ENCODE measurements at places on chromosomes 7 and 10. TPM values are rescaled to one million over a fixed set of nuclear protein-coding genes. Genes with fewer than 3 reads are reported as not detected.

- H3K27me3 ChIP-seq = no peaks in the 10 kb centered on the region
- H3K4me1 ChIP-seq = no peaks in the 10 kb centered on the region
- H3K27ac ChIP-seq = no peak overlapping the region
- no peak for DNase-seq
- no peaks in the 10 kb centered on the region for H3K36me3 ChIP-seq
These were observed 129.3 kb downstream of the NRCAM start for GRCh38 chr7:108326938-108327337.

- H3K27ac ChIP-seq = no peak overlapping the region
- H3K4me3 ChIP-seq = no peak overlapping the region
- no peaks in the 10 kb centered on the region for H3K4me1 ChIP-seq
- no peaks in the 10 kb centered on the region for H3K36me3 ChIP-seq
These were observed 489.2 kb downstream of the MDFIC start for GRCh38 chr7:115410972-115411686.

NUTM2A gene
- 0.09 TPM for total RNA-seq

HOXA3 gene
- total RNA-seq = 0.33 TPM

SYT15B gene
- total RNA-seq = 0.52 TPM

GRCh38 chr10:5466451-5467206 lies 32.7 kb downstream of the CALML5 start:
- peaks cover 9% of the 10 kb centered on the region for H3K36me3 ChIP-seq
- peak overlapping the region; percentile 68 for H3K4me3 ChIP-seq
- peaks cover 57% of the 10 kb centered on the region for H3K4me1 ChIP-seq
- DNase-seq = peak; percentile 87
- peaks cover 5% of the 10 kb centered on the region for H3K27me3 ChIP-seq

- DNase-seq = no peak
- no peak overlapping the region for H3K27ac ChIP-seq
- no peaks in the 10 kb centered on the region for H3K27me3 ChIP-seq
These were observed 165.8 kb downstream of the CACNB2 start for GRCh38 chr10:18306031-18306430.

DNA sequence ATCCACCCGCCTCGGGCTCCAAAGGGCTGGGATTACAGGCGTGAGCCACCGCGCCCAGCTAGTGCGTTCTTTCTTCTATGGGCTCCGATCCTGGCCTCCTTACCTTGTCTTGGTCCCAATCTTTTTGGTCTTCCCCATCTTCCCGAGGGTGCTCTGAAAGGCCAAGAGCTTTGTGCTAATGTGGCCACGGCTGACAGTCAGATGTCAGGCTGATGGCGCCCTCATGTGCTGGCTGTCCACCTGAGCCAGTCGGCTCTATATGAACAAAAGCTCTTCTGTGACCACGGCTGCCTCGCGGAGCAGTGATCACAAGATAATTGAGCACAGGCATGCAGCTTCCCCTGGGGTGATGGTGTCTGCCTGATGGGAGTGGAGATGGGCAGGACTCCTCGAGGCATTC lies 11.0 kb upstream of the AHCYL2 start:
- no peaks in the 10 kb centered on the region for H3K36me3 ChIP-seq
- H3K27ac ChIP-seq = no peak overlapping the region
- H3K27me3 ChIP-seq = peaks cover 12% of the 10 kb centered on the region
- no peak overlapping the region for H3K4me3 ChIP-seq
- H3K4me1 ChIP-seq = peaks cover 8% of the 10 kb centered on the region

GRCh38 chr10:44316187-44316921 lies 68.5 kb downstream of the CXCL12 start:
- H3K27ac ChIP-seq = no peak overlapping the region
- no peak for DNase-seq
- no peaks in the 10 kb centered on the region for H3K36me3 ChIP-seq

DNA sequence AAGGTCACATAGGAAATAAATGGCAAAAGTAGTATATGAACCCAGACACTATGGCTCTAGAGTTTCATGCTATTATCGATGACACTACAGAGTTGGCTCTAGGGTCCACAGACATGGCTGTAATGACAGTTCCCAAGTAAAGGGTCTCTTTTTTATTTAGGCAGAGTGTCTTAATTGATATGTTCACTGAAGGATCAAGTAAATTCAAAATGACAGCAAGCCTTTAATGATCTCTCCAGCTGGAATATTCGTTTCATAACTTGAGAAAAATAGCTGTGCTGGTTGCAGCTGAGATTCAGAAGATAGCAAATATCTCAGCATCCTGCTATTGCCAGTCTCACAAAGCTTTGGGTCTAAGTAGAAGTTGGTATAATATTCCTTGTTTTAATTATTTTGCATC lies 333.6 kb upstream of the MAGI2 start:
- no peak overlapping the region for H3K4me3 ChIP-seq
- H3K27ac ChIP-seq = no peak overlapping the region
- no peaks in the 10 kb centered on the region for H3K27me3 ChIP-seq
- peaks cover 14% of the 10 kb centered on the region for H3K36me3 ChIP-seq
